ENCODE measurements at places on chromosomes 3 and 15.

DNA sequence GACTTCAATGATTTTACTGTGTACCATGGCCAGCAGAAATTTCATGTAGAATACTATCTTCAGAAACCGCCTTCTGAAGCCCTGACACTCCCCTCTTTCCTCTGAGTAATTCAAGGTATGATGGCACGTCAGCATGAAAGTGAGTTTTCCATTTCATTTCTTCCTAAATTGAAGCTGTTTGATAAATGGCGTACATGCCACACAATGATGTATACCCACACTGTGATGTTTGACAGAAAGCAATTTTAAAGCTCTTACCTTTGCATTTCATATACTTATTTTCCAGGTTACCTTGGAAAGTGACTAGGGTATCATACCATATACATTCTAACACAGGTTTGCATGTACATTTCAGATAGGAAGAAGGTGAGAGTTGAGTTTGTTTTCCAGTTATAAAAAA, 147.9 kb upstream of the LRRC3B start:
- DNase-seq, result no peak

DNA sequence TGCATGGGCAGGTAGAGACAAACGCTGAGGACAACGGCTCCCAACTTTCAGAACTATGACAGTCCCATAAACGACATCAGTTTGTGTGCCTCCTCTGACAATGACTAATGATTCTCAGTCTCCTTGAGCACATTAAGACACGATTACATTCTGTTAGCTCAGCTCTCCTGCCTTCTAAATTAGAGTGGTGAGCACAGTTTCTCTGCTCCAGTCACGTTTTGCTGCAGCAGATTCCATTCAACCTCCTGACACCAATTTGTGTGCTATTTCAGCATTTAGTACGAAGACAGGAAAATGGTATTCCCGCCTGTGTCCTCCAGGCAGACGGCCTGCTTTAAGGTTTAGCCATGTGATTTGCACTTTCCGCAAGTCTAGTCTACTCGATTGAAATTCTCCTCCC, 458.4 kb upstream of the CFAP20DC start:
- no peak for DNase-seq

- DNase-seq, result no peak
Observed at GRCh38 chr3:183815951-183816475, 9.4 kb downstream of the MAP6D1 start.

- no peak for DNase-seq
Observed at GRCh38 chr15:31241888-31242522, 84.6 kb upstream of the KLF13 start.

- no peak for DNase-seq
Observed at GRCh38 chr3:152860736-152861135, 25.8 kb downstream of the P2RY1 start.

GRCh38 chr15:36691579-36692357, 112.3 kb downstream of the CDIN1 start:
- DNase-seq, result no peak

- no peak for DNase-seq
Observed at GRCh38 chr3:79367066-79367465, 400.7 kb downstream of the ROBO1 start.

DNA sequence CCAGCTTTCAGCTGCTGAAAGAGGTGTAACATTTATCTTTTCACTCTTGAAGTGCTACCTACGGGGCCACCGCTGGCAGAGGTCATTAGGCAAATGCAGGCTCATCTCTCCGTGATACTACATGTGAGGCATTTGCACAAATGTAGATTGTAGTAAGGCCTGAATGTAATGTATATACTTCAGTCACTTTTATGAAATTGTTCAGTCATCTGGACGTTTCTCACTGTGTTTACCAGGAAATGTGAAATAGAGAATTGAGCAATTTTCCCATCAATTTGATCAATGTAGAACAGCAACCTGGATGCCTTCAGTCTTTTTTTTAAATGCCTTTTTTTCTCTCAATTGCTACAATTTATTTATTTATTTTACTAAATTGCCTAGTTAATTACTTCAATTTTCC, 368.3 kb upstream of the AZI2 start:
- DNase-seq, result no peak

GRCh38 chr3:152760024-152760563, 74.8 kb upstream of the P2RY1 start:
- DNase-seq, result no peak

DNA sequence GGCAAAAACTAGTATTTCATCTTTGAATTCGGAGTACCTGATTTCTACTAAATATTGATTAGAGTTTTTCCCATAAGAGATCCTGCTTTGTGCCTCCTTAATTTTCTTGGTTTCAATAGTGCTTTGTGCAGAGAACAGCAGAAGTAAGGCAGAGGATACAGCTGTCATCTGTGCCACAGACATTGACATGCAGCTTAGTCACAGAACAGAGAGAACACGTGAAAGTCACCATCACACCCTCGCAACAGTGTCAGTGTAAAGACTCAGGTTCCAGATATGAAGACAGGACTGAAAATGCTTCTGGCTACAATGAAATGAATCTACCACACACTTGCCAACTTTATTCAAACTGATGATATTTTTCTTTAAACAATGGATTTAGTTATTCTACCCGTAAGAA, 942.8 kb upstream of the CFAP20DC start:
- no peak for DNase-seq

DNA sequence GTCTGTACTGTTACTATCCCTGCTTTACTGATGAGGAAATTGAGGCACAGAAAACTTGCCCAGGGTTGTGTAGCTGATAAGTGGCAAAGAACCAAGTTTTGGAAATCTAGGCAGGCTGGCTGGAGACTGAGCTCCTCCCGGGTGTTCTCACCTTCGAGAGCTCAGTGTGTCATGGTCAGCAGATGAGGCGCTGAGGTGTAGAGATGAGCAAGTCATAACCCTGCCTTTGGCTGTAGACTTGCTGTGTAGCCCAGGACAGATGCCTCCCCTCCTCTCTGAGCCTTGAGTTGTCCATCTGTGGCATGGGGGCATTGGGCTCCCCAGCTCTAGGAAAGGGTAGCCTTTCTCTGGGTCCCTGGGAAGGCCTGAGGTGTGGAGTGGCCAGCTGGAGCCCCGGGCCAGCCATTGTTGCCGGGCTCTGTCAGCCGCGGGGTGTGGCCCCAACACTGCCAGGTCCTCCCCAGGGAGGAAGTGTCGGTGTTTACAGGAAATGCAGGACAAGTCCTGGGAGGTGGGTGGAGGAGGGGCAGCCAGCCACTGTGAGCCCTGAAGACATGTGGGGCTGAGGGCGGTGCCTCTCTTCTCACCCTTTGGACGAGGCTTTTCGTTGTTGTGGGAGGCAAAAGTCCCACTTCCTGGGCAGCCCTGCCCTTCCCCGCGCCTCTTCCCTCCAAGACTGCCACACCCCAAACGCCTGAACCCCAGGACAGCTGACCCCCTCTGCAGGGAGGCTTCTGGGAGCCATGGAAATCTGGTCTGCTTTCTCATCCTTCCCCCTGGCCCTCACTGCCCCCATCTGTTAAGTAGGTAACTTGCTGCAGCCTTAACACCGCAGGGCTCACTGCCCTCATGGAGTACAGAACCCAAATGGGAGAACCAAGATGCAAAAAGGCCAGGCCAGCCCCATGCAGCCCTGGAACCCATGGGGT, 29.1 kb downstream of the FGD5 start:
- DNase-seq, result no peak

DNA sequence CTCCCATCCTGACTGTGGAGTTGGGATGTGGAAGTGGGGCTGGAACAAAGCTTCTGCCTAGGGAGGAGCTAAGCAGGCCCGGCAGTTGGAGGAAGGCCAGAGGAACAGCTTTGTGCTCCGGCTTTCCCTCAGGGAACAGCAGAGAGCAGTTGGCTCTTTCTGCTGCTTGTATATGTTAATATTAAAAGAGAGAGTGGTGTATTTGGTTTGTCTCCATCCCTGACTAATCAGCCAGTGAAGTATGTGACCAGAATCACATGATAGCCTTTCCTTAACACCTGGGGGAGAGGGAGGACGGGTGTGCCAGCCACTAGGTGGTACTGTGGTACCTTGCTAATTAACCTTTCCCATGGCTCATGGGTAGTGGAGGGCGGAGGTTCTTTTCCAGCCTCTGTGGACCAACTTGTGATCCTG, 10.0 kb downstream of the EIF2B5 start:
- peak; percentile 75 for DNase-seq

- no peak for DNase-seq
Observed at GRCh38 chr3:33424606-33425452, 15.4 kb downstream of the UBP1 start.

DNA sequence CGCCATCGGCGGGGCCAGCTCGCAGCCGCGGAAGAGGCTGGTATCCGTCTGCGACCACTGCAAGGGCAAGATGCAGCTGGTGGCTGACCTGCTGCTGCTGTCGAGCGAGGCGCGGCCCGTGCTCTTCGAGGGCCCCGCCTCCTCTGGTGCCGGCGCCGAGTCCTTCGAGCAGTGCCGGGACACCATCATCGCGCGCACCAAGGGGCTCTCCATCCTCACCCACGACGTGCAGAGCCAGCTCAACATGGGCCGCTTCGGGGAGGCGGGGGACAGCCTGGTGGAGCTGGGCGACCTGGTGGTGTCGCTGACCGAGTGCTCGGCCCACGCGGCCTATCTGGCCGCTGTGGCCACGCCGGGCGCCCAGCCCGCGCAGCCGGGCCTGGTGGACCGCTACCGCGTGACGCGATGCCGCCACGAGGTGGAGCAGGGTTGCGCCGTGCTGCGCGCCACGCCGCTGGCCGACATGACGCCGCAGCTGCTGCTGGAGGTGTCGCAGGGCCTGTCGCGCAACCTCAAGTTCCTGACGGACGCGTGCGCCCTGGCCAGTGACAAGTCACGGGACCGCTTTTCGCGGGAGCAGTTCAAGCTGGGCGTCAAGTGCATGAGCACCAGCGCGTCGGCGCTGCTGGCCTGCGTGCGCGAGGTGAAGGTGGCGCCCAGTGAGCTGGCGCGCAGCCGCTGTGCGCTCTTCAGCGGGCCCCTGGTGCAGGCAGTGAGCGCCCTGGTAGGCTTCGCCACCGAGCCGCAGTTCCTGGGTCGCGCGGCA, 1.8 kb downstream of the TLNRD1 start:
- DNase-seq, result no peak

DNA sequence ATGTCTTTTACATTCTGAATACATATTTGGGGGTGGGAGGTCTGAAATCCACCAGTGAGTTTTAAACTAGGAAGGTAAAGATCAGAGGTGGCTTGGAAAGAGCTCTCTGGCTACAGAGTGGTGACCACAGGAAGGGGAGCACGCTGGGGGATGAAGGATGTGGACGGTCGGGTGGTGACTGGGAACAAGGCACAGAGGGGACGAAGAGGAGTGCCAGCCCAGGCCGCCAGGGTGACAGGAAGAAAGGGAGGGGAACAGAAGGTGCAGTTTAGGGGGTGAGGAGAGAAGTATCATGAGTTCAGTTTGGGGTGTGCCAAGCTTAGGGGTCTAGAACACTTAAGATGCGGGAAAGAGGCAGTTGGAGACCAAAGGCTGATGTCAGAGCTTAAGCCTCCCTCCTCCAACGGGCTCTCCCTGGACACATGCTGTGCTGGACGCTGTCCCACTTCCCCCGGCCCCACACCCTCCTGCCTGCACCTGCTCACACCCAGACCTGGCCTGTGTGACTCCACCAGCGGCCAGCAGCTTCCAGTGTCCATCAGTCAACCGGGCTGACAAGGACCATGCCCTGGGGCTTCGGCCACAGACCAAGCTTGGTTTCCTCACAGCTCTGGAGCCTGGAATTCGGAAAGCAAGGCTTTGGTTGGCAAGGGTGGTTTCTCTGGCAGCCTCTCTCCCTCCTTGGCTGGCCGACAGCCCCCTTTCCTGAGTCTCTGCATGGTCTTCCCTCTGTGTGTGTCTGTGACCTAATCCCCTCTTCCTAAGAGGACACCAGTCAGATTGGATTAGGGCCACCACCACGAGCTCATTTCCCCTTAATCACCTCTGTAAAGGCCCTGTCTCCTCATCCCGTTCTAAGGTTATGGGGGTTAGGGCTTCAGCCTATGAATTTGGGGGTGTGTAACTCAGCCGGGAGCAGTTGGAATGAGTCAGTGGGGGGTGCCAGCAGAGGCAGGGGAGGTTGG, 120.4 kb upstream of the IQSEC1 start:
- DNase-seq, result no peak

DNA sequence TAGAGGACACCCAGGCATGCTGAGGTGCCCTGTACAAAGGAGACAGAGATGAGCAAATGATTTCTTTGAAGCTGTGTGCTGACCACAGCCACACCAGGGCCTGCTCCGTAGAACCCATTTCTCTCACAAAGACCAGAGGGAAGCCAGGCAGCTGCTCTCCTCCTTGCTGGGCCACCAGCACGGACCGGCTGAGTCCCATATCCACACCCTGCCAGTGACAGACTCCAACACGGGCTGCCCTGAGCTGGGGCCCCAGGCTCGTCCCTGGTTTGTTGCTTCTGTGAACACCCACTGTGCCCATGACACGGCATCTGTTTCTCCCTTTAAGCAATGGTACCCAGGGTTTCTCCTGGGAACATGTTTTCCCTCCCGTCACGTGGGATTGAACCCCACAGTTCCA, 284.5 kb downstream of the ADAMTS17 start:
- no peak for DNase-seq

DNA sequence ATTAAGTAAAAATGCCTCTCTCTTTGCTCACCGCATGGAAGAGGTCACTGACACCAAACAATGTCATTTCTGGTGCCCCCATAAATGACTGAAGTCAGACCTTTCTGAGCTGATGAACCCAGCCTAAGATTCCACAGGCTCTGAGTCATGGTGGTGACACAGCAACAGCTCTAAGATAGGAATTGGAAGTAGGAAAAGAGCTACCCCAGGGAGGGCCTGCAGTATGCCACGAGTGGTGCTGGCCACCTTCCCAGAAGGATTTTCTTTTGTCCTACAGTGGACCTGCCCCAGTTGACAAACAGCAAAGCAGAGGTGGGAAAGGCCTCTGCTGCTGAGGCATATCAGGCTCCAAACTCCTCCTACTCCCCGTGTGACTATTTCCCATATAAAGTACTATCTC, 208.1 kb downstream of the MINAR1 start:
- DNase-seq, result peak; percentile 29

DNA sequence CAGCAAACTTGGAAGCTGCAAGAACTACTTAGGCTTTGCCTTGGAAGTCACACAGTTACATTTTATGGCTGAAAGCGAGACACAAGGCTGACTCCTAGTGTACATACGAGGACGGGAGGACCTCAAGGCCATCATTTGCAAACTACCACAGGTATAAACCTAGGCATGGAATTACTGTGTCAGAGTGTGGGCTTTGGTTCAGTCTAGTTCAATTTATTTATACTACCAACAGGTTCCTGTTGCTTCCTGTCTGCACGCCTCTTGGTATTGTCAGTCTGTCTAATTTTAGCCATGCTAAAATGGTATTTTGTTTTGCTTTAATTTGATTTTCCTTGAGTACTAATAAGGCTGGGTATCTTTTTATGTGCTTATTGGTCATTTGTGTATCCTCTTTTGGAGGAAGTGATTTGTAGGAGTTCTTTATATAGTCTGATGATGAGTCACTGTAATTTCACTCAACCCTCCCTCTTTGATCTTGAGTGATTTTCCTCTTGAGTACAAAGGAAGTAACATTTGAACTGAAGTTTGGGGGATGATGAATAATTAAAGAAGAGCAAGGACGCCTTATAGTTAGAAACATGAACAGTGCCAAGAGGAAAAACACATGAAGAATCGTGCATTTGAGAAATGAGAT, 8.2 kb downstream of the ANKRD34C start:
- no peak for DNase-seq

- DNase-seq, result no peak
Observed at GRCh38 chr3:176428552-176428951, 768.7 kb downstream of the TBL1XR1 start.

GRCh38 chr3:4716706-4717362, 223.7 kb downstream of the ITPR1 start:
- DNase-seq, result no peak
